ENCODE measurements at places on chromosomes 5 and 9.

GRCh38 chr5:170121321-170121720, 15.6 kb downstream of the FOXI1 start:
- no peak for DNase-seq

GRCh38 chr5:179382486-179382885, 37.2 kb upstream of the ADAMTS2 start:
- DNase-seq: no peak

DNA sequence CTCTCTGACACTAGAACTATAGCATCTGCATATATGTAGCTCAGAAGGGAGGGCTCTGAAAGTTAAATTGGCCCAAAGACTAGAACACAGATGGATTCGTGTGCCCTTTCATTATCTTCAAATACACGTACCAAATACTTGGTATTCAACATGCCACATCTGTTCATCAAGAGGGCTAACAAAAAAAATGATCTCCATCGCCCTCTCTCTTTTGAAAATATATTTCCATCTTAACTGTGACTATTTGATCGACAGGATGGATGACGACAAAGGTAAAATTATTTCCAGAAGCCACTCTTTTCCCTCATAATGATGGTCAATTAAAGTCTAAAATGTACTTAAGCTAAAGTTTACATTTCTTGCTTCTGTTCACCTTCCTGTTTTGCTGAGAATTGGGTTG, 77.0 kb downstream of the SEMA6A start:
- no peak for DNase-seq

DNA sequence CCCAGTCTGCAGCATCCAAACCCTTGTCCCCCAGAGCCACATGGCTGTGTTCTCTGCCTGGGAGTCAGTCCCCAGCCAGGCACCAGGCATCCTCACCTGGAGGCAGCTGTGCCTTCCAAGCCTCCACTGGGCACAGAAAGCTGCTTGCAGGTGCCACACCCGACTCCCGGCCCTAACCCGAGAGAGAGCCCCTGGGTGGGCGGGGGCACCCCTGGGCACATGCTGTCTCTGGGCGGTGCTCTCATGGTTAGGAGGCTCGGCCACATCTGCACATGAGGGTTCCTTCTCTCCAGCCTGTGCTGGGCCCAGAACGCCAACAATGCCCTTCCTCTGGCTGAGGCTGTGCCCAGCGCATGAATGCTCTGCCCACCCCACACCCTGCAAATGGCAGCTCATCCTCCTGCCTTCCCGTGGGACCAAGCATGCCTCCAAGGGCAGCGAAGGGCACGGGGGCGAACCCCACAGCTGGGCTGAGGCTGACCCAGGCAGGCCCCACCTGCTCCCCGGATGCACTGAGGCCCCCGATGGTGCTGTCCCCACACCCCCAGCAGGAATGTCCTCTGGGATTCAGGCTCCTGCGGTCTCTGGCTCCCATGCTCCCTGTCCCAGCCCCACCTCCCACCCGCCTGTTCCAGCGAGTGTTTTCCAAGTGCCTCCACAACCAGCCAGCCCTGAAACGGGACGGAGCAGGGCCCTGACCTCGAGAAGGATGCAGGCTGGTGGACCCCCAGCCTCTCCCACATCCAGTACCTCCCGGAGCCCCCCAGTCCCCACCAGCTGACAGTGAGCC, 22.5 kb upstream of the CAMSAP1 start:
- DNase-seq: no peak

Data from activated T-cell treated with anti-CD3 and anti-CD28 coated beads for 1 hour (primary cell).